Activated CD8-positive, alpha-beta memory T cell treated with anti-CD3 and anti-CD28 coated beads for 1 hour (primary cell): ENCODE measurements at places on chromosomes 4 and X.

GRCh38 chrX:49892542-49892941 is 13.3 kb downstream of the USP27X start:
- no peak for DNase-seq

- peak; percentile 44 for DNase-seq
Measured at GRCh38 chrX:132022967-132023895, at the start of gene STK26. STK26 (plus strand) TSS chrX:132023302; CDS start chrX:132023618, 316 bp downstream.

GRCh38 chr4:13920901-13921300 is 293.4 kb upstream of the BOD1L1 start:
- no peak for DNase-seq

- no peak for DNase-seq
Measured at GRCh38 chr4:2472187-2472586, 3.3 kb downstream of the RNF4 start.

DNA sequence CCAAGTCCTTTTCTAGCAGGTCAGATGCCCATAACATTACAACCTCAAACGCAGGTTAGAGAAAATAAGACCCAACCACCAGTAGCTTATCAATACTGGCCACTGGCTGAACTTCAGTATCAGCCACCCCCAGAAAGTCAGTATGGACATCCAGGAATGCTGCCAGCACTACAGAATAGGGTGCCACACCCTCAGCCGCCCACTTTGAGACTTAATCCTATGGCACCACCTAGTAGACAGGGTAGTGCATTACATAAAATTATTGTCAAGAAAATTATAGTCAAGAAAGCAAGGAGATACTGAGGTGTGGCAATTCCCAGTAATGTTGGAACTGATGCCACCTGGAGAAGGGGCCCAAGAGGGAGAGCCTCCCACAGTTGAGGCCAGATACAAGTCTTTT is 19.9 kb upstream of the TRIM61 start:
- DNase-seq, result no peak

- no peak for DNase-seq
Measured at GRCh38 chr4:57966987-57967760, 857.0 kb upstream of the IGFBP7 start.
